ENCODE measurements at places on chromosomes 3 and 15. TPM values are rescaled to one million over a fixed set of nuclear protein-coding genes. Genes with fewer than 3 reads are reported as not detected.

CTXN2 gene
- polyA plus RNA-seq = not detected

ARL13B gene
- 5.1 TPM for polyA plus RNA-seq

GCNT3 gene
- 0.23 TPM for polyA plus RNA-seq

NECTIN3 gene
- polyA plus RNA-seq = 26.3 TPM

PTPN23 gene
- polyA plus RNA-seq = 21.3 TPM

GUCA1C gene
- not detected for polyA plus RNA-seq

SEMA5B gene
- polyA plus RNA-seq = 22.3 TPM

IL17RD gene
- 22.1 TPM for polyA plus RNA-seq
